Nephron progenitor cell (in vitro differentiated cells): ENCODE measurements at places on chromosomes 5 and 9.

DNA sequence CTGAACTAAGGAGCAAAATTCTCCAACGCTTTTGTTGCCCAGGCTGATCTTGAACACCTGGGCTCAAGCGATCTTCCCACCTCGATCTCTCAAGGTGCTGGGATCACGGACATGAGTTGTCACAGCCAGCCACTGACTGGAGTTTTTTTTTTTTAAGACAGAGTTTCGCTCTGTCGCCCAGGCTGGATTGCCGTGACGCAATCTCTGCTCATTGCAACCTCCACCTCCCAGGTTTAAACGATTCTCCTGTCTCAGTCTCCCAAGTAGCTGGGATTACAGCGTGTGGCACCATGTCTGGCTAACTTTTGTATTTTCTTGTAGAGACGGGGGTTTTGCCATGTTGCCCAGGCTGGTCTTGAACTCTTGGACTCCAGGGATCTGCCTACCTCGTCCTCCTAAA is 58.2 kb downstream of the EHMT1 start:
- no peak for DNase-seq

- no peak for DNase-seq
These were observed 29.5 kb downstream of the KCNN2 start for GRCh38 chr5:114391321-114391720.

- peak; percentile 43 for DNase-seq
These were observed 544 bp upstream of the ERCC6L2 start for GRCh38 chr9:95874989-95875304.

GRCh38 chr5:122314036-122314435 is 2.0 kb downstream of the SNCAIP start:
- no peak for DNase-seq

DNA sequence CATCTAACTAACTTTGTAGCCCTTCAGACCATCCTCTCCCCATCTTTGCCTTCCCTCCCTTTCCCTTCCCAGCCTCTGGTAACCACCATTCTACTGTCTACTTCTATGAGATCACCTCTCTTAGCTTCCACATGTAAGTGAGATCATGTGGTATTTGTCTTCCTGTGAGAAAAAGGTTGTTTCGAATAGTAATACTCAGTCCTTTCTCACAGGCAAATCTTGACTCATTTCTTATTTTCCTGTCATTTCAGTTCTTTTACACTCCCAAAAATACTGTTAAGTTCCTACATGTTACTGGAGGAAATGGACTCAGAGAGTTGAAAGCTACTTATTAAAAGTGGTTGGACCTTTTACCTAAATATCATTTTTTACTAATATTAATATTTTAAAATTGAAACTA is 82.1 kb downstream of the SLF1 start:
- DNase-seq: no peak

DNA sequence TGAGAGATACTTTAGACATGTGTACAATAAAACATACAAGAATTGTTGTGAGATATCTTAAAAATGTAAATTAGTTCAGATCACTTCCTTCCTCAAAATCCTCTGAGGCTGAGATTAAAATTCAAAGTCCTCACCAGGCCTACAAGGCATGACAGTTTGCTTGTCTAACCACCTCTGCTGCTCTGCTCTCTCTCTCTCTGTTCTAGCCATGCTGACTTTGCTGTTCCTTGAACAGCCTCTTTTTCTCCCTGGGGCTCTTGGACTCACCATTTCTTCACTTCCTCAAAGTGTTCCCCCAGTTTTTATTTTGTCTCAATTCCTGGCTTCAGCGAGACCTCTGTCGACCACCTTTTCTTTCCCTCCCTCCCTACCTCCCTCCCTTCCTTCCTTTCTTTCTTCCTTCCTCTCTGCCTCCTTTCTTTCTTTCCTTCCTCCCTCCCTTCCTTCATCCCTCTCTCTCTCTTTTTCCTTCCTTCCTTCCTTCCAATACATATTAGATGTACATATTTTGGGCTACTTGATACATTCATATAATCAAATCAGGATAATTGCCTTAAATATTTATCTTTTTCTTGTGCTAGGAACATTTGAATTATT is 27.0 kb downstream of the CATSPER3 start:
- DNase-seq: no peak

DNA sequence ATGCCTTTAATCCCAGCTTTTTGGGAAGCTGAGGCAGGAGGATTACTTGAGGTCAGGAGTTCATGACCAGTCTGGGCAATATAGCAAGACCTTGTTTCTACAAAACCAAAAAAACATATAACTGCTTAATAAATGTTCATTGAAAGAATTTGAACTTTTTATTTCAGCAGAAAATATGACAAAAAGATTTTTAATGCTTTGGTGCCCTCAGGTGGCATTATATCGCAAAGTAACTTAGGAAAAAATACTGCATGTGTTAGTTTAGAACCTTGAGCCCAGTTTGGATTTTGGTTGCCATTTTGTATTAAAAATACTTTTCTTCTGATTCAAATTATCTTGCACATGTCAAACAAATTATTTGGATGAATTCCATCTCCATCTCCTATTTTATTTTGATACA is 103.2 kb downstream of the GPBP1 start:
- no peak for DNase-seq

GRCh38 chr5:147727200-147727599 is 55.3 kb downstream of the JAKMIP2 start:
- DNase-seq: no peak

- no peak for DNase-seq
These were observed 89.0 kb upstream of the IRX2 start for GRCh38 chr5:2840372-2840915.

- DNase-seq: no peak
These were observed 1019.0 kb downstream of the TAF11L14 start for GRCh38 chr5:18653216-18653752.

GRCh38 chr5:89686081-89686765 is 723.3 kb downstream of the CETN3 start:
- DNase-seq: no peak

GRCh38 chr5:57316798-57317327 is 143.0 kb downstream of the GPBP1 start:
- DNase-seq: no peak

DNA sequence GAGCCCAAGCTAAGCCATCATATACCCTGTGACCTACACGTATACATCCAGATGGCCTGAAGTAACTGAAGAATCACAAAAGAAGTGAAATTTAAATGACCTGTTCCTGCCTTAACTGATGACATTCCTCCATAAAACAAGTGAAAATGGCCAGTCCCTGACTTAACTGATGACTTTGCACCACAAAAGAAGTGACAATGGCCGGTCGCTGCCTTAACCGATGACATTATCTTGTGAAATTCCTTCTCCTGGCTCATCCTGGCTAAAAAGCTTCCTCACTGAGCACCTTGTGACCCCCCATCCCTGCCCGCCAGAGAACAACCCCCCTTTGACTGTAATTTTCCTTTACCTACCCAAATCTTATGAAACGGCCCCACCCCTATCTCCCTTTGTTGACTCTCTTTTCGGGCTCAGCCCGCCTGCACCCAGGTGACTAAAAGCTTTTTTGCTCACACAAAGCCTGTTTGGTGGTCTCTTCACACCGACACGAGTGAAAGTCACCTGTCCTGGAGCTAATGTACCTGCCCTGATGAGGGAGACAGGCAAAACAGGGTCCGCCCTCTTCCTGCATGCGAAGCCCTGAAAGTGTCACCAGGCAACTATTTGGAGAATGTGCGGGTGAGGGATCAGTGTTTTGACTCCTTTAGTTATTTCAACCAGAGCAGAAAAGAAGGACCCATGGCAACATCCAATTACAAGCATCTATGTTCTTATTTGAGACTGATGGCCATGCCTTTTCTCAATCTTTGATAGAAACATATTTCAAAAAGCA is 266.1 kb downstream of the SMARCA2 start:
- DNase-seq: no peak

GRCh38 chr9:86644675-86645034 is 290.4 kb upstream of the TUT7 start:
- no peak for DNase-seq
